Caco-2 (cell line): ENCODE measurements at places on chromosomes 5 and 9. TPM values are rescaled to one million over a fixed set of nuclear protein-coding genes. Genes with fewer than 3 reads are reported as not detected.
A peak's percentile ranks its signal among the peaks of the same experiment; 100 is the strongest.

GRCh38 chr9:14313951-14314423 is at the start of gene NFIB:
TSS of gene NFIB (minus strand) at chr9:14314141. CDS start at chr9:14313511, 630 bp downstream.
- no peak for DNase-seq
- H3K27ac ChIP-seq: no peak within 1 kb of the TSS
- peaks cover 1% of the 10 kb centered on the region; the same call in 1 of the 2 replicates for H3K27me3 ChIP-seq
- H3K4me3 ChIP-seq: peak within 1 kb of the TSS; percentile 31
- no peaks in the 10 kb centered on the region; the same call in 1 of the 2 replicates for H3K4me1 ChIP-seq

DNA sequence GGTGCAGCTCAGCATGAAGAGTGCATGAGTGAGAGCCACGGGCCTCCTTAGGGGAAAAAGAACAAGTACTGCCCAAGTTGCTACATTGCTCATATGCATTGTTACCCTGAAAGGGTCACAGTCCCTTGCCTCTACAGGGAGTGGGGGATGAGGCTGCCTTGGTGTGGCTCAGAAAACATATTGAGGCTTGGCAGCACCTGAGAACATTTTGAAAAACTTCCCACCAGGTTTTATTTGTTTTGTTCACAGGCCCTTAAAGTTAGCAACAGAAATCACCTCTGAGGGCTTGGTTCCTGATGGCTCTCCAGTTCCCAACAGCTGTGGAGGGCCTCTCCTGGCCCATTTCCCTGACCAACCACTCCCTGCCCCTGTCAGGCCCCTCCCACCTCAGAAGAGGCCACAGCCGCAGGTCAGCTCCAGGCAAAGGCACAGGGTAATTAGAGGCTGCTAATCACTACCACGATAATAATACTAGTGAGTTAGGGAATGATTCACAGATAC is 90.7 kb upstream of the ADRA1B start:
- no peaks in the 10 kb centered on the region for H3K36me3 ChIP-seq
- H3K27ac ChIP-seq: no peak overlapping the region
- no peak overlapping the region for H3K4me3 ChIP-seq
- H3K4me1 ChIP-seq: no peaks in the 10 kb centered on the region

- peak overlapping the region; percentile 76 for H3K27ac ChIP-seq
- DNase-seq: no peak
- H3K36me3 ChIP-seq: no peaks in the 10 kb centered on the region; the same call in none of the 2 replicates
- no peak overlapping the region for H3K4me3 ChIP-seq
- no peaks in the 10 kb centered on the region for H3K27me3 ChIP-seq
Observed at GRCh38 chr9:98791608-98792490, 4.5 kb downstream of the ANKS6 start.

DNA sequence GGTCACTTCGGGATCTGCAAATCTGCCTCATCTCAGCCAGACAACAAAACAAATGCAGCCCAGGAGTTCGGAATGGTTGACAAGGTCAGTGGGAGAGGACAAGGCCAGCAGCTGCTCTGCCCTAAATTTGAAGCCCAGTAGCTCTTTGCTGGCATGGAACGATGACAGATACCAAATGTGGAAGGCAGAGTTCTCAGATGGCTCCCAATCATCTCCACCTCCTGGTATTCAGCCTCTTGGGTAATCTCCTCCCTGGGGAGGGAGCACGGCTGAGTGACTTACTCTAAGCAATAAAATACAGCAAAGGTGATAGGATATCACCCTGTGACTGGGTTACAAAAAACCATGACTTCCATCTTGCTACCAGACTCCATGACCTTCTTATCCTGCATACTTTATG is 172.8 kb downstream of the ENTREP1 start:
- DNase-seq: no peak
- H3K4me3 ChIP-seq: no peak overlapping the region
- no peaks in the 10 kb centered on the region for H3K27me3 ChIP-seq
- no peak overlapping the region for H3K27ac ChIP-seq
- H3K36me3 ChIP-seq: no peaks in the 10 kb centered on the region

- peak overlapping the region; percentile 14; the same call in 1 of the 2 replicates for H3K4me3 ChIP-seq
- no peaks in the 10 kb centered on the region for H3K36me3 ChIP-seq
- H3K27ac ChIP-seq: no peak overlapping the region
Observed at GRCh38 chr9:89178830-89179539, 367 bp upstream of the SHC3 start.

DNA sequence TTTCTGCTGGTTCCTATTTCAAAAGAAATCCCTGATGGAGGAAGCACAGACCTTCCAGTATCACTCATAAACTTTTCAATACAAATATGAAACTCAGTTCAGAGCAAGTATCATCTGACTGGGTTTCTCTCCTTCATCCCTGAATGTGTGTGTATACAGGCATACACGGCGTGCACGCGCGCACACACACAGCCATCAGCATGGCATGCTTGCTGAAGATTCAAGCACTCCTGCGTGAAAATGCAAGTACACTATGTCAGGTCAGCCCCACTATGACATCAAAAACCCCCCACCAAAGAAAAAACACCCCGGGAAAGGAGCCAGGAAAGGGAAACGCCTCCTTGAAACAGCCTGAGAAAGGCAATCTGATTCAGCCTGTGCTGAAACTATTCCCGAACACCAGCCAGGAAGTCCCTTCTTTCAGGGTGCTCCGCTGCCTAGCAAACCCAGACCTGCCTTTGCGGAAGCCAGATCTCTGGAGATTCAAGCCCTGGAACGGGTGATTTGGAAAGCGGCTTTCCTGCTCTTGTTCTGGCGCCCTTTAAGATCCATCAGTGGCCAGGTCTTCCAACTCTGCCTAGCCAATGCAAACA is 831 bp downstream of the KLHL3 start:
- peaks cover 25% of the 10 kb centered on the region for H3K4me1 ChIP-seq
- no peak overlapping the region; the same call in 1 of the 2 replicates for H3K4me3 ChIP-seq
- H3K27ac ChIP-seq: no peak overlapping the region
- H3K27me3 ChIP-seq: no peaks in the 10 kb centered on the region
- DNase-seq: no peak

The TLX3 gene
- not detected in 2 replicates for total RNA-seq

DNA sequence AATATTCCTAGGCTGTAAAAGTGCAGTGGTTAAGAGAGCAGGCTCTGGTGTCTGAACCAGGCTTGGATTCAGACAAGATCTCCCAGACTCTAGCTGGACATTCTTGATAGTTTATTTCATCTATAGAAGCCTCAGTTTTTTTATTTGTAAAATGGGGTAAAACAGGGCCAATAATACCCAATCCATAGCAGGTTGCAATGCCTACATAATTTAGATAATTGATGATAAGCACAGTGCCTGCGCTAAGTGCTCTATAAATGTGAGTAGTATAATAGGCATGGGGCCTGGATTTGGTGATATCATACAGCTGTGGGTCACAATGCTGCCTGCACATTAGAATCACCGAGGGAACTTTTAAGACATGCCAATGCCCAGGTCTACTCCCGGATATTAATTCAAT is 603.5 kb downstream of the ISL1 start:
- no peak overlapping the region for H3K27ac ChIP-seq
- no peaks in the 10 kb centered on the region; the same call in 1 of the 2 replicates for H3K27me3 ChIP-seq
- H3K4me1 ChIP-seq: no peaks in the 10 kb centered on the region
- no peak for DNase-seq
- H3K36me3 ChIP-seq: no peaks in the 10 kb centered on the region

- H3K27ac ChIP-seq: no peak overlapping the region
- H3K27me3 ChIP-seq: no peaks in the 10 kb centered on the region
- no peak for DNase-seq
Observed at GRCh38 chr5:2877522-2877921, 126.0 kb upstream of the IRX2 start.

DNA sequence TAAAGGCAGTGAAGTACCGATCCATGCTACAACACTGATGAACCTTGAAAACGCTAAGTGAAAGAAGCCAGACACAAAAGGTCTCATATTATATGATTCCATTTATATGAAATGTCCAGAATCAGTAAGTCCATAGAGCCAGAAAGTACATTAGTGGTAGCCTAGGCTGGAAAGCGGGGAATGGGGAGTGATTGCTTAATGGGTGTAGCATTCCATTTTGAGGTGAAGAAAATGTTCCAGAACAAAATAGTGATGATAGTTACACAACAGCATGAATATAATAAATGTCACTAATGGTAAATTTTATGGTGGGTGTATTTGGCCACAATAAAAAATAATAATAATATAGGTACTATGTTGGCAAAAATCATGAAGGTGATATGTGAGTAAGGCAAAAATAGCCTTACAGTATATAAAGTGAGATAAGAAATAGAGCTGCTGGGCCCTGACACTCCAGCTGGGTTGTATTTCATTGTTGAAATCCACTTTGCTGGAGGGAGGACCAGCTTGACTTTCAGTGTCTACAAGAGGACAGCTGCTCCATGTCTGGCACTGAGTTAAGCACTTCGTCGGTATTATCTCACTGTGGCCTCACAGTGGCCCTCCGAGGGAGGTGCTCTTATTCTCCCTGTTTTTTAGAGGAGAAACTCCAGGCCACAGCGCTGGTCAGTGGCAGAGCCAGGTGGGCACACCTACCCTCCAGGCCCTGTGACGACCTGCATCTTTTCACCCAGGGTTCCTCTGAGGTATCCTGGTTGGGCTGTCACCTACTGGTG is 22.4 kb upstream of the ANGPTL2 start:
- no peaks in the 10 kb centered on the region; the same call in 1 of the 2 replicates for H3K36me3 ChIP-seq
- peak; percentile 26 for DNase-seq
- no peak overlapping the region for H3K4me3 ChIP-seq
- H3K27me3 ChIP-seq: no peaks in the 10 kb centered on the region

- H3K4me1 ChIP-seq: no peaks in the 10 kb centered on the region
- DNase-seq: no peak
- H3K27me3 ChIP-seq: no peaks in the 10 kb centered on the region
- H3K27ac ChIP-seq: no peak overlapping the region
Observed at GRCh38 chr5:142492781-142493281, 168.0 kb upstream of the SPRY4 start.

DNA sequence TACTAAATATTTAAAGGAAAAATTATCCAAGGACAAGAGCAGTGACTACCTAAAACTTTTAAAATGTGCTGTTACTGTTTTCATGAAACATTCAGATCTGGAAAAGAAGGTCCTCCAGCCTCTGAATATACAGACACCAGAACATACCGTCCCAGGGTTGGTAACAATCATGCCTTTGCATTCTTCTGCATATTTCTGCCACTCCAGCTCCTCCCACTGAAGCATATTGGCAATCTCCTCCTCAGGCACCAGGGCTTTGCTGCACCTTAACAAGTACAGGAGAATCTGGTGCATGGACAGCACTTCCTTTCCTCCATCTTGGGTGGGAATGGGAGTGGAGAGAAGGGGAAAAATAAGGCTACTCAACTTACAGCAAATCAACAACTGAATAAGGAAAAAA is 60.0 kb downstream of the DROSHA start:
- no peak for DNase-seq
- no peak overlapping the region for H3K27ac ChIP-seq
- no peaks in the 10 kb centered on the region for H3K4me1 ChIP-seq
- no peaks in the 10 kb centered on the region for H3K27me3 ChIP-seq

- no peaks in the 10 kb centered on the region for H3K4me1 ChIP-seq
- no peak overlapping the region for H3K27ac ChIP-seq
- no peaks in the 10 kb centered on the region for H3K36me3 ChIP-seq
Observed at GRCh38 chr5:144142139-144142823, 28.2 kb downstream of the YIPF5 start.

DNA sequence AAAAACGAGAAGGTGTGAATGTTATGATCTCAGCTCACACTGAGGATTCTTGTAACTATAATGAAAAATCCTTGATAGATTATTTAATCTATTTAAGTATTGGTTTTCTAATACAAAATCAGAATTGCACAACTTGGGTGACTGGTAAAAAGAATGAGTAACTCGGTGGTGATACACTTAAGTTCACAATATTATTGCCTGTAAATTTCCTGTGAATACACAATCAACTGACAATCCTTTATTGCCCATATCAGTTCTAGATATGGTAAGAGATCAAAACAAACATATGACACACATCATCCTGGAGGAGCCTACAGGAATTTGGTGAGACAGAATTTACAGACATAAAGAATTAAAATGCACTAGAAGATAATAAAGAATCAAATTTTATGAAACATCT is 14.1 kb upstream of the LURAP1L start:
- DNase-seq: no peak
- no peaks in the 10 kb centered on the region for H3K36me3 ChIP-seq
- no peaks in the 10 kb centered on the region for H3K4me1 ChIP-seq
- no peak overlapping the region for H3K27ac ChIP-seq
- no peak overlapping the region for H3K4me3 ChIP-seq
- no peaks in the 10 kb centered on the region for H3K27me3 ChIP-seq

DNA sequence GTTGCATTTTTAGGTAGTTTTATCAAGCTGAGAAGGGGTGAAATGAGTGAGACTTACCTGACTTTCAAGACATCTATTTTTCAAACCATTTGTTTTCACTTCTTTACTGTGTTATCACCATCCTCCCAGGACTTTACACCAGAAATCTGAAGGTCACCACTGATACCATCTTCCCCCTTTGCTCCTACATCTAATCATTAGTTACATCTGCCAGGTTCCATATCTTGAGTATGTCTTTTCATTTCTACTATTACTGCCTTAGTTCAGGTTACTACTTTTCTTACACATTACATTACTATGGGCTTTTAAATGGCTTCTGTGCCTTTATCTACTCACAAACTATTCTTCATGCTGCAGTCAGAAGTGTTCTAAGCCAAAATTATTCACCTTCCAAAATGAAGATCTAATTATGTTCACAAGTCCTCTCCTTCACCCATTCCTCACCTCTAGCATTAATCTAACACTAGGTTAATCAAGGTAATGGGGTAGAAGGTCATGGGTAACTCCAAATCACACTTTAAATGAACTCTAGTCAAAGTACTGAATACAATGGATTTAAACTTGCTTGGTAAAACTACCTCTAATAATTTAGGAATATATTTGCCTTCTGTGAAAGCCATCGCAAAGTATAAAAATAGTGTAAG is 2.1 kb upstream of the HSDL2 start:
- H3K36me3 ChIP-seq: no peaks in the 10 kb centered on the region; the same call in none of the 2 replicates
- peaks cover 29% of the 10 kb centered on the region for H3K4me1 ChIP-seq
- no peaks in the 10 kb centered on the region for H3K27me3 ChIP-seq
- no peak for DNase-seq
- H3K4me3 ChIP-seq: peak overlapping the region; percentile 81
- H3K27ac ChIP-seq: peak overlapping the region; percentile 20

- H3K36me3 ChIP-seq: no peaks in the 10 kb centered on the region
- no peak for DNase-seq
- no peak overlapping the region for H3K27ac ChIP-seq
- H3K27me3 ChIP-seq: no peaks in the 10 kb centered on the region
- no peak overlapping the region for H3K4me3 ChIP-seq
Observed at GRCh38 chr5:14167211-14167845, 24.2 kb downstream of the TRIO start.

DNA sequence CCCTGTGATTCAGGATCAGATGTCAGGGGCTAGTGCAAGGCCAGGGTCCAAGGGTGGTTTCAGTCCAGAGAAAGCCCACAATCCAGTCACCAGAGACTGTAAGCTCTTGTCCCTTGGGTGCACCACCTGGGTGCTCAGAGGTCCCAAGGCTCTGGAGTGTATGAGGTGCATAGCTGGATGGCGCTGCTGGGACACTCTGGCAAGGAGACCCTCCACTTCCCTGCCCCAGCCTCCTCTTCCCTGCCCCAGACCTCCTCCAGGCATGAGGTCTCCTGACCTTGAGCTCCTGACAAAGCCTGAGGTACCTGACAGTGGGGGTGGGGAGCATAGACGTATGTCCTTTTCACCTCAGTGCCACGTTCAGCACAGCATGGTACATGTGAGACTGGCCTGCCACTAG is 7.0 kb downstream of the CSF2 start:
- H3K27me3 ChIP-seq: no peaks in the 10 kb centered on the region
- H3K4me1 ChIP-seq: no peaks in the 10 kb centered on the region
- no peak overlapping the region for H3K27ac ChIP-seq
